ENCODE measurements at places on chromosomes 3 and 15. TPM values are rescaled to one million over a fixed set of nuclear protein-coding genes. Genes with fewer than 3 reads are reported as not detected.

Gene ZIC4
- not detected for total RNA-seq

DNA sequence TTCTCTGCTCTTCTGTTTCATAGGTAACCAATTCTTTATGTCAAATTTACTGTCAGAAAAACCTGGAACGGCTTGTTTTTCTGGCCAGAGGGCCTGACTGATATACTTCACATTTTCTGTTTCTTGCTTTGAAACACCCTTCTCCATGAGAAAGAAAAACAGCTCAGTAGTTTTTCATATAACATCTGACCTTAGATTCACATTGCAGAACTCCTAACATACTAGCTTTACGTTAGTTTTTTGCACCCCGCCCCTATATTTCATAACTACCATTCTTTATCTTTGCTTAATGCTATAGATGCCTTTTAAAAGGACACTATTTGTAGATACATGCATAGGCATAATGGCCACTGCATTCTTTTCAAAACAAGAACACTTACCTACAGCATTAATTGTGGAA lies 83.9 kb upstream of the TSC22D2 start:
- no peak for DNase-seq

GRCh38 chr3:12959838-12960378 lies 113.3 kb downstream of the IQSEC1 start:
- no peak for DNase-seq

DNA sequence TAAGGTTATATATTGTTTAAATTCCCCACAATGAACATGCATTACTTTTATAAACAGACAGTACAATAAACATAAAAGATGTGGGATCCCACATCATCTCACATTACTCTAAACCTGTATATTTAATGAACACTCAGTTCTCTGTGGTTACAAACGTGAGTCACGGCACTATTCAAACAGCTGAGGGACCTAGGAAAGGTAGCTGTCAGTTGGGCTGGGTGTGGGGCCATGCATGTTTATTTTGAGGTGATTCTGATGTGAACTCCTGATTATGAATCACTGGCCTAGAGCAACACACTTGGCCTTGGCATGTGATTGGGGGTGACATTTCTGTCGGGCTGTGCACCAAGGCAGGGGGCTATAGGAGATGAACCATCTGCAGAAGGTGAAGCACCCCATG lies 147.6 kb upstream of the HACD2 start:
- DNase-seq, result no peak

GRCh38 chr3:194273743-194274310 lies 77.3 kb downstream of the CPN2 start:
- no peak for DNase-seq

- DNase-seq, result no peak
These were observed 12.2 kb upstream of the CHSY1 start for GRCh38 chr15:101264011-101264410.

Gene NPHP3
- total RNA-seq, result 27.7 TPM

GRCh38 chr3:105473521-105474223 lies 107.0 kb downstream of the ALCAM start:
- no peak for DNase-seq

Gene CILP
- 5.4 TPM for total RNA-seq

GRCh38 chr3:186637686-186638085 lies 2.5 kb upstream of the FETUB start:
- no peak for DNase-seq

Gene C15orf39
- 32.7 TPM for total RNA-seq

Gene KBTBD12
- 5.5 TPM for total RNA-seq

Gene LEKR1
- 3.5 TPM for total RNA-seq

DNA sequence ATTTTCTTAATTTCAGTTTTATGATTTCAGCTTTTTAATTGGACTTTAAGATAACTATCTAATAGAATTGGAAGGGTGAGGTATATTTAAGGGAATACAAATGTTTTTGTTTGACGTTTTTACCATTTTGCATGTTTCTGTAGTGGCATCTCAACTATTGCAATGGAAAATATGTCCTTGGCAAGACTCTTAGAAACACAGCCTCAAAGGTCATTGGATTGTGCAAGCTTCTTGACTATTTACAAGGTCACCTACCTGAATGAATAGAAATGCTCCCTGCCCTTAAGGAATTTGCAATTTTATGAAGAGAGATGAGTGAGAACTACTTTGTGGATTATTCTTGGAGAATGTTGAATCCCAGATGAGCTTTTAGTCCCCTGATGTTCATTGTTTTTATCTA lies 43.1 kb downstream of the ITPR1 start:
- DNase-seq, result no peak

DNA sequence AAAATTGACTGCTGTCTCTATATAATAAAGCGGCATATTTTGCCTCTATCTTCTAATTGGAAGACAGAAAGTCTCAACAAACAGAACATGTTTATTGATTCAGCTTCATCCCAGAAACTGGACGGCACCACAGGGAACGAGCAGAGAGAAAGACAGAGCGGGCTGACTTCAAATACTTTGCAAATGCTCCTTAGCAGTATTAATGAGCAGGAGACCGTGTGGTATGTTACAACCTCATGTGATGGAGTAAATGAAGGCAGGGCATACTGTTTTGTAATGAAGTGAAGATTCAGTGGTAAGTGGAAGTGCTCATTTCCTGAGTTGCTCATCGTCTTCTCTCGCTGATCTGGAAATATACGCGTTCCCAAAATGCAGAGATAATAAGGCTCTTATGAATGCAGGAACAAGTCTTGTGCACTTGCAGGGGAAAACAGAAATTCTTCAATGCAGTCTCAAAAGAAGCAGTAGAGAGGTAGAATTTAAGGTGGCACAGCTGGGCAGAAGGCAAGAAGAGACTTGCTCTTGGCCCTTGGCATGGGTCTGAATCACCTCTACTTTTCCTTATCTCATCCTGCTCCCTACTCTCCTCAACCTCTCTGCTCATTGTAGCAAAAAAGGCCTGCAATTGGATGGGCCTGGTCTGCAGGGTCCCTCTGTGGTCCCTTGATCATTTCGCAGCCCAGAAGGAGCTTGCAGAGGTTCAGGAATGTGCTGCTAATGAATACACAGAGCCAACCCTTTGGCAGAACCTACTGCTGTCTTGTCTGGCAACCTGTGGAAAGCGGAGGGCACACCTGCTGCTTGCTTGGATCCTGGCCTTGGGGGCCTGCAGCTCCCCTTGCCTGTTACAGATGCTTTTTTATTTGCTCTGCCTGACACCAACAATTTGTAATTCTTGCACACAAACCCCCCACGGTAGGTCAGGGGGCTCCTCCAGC lies 604.9 kb upstream of the CFAP20DC start:
- no peak for DNase-seq

Gene SMCO1
- total RNA-seq, result not detected

Gene PLA2G4B
- total RNA-seq, result 30.0 TPM

DNA sequence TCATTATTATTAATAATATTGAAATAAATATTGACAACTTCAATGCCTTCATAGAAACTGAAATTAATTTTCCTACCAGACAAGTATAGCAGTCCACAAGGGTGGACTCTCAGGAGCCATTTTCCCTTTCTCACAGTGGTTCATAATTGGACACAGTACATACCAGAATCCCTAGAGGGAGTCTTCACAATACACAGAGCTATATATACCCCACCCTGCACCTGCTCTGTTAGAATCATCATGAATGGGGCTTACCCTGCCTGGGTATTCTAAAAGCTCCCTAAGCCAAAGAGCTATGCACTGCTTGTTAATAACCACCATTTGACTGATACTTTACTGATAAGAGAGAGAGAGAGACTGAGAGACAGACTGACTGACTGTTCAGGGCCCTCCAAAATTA lies 134.9 kb downstream of the FEZF2 start:
- no peak for DNase-seq

Gene SI
- not detected for total RNA-seq

Gene ABTB1
- total RNA-seq, result 20.7 TPM

DNA sequence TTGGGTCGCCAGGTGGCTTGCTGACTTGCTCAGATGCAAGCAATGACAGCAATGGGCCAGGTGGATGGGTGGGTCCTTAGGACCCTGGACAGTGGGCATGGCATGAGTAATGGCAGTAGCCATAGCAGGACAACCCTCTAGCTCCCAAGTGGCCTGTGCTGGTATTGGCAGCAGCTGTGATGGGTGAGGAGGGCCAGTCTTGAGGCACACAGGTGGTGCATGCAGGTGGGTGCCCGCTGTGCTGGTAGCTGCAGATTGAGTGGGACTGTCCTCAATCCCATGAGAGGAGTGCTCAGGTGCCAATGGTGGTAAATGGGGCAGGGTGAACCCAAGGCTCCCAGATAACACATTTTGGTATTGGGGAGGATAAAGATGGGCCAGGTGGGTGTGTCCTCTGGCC lies 24.2 kb downstream of the AGBL1 start:
- DNase-seq, result no peak

Gene UNC13C
- 4.1 TPM for total RNA-seq

Gene XCR1
- total RNA-seq, result 0.70 TPM

GRCh38 chr3:114697401-114697800 lies 403.6 kb downstream of the TIGIT start:
- DNase-seq, result no peak

- DNase-seq, result no peak
These were observed 1.0 kb upstream of the ONECUT1 start for GRCh38 chr15:52790941-52791751.

Gene NOX5
- 0.89 TPM for total RNA-seq

Gene CYP11A1
- total RNA-seq, result 2.4 TPM

- no peak for DNase-seq
These were observed 20.8 kb downstream of the CAND2 start for GRCh38 chr3:12817343-12817710.

DNA sequence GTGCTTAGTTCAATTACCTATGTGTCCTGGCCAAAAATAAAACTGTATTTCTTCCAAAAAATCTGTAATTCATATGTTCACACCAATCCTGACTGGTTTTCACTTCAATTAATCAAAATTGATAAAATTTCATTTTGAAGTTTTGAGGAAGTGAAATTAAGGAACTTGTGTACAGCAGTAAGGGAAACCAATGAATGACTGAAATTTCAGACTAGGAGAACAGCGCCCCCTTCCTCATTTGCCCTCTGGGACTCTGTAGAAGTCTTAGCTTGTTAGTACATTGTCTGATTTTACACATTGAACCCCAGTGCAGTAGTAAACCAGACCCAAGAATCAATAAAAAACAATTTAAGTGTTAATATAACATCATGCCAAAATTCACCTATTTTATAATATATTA lies 495.3 kb upstream of the AGTR1 start:
- DNase-seq, result no peak

Gene DUOXA2
- total RNA-seq, result 3.9 TPM

DNA sequence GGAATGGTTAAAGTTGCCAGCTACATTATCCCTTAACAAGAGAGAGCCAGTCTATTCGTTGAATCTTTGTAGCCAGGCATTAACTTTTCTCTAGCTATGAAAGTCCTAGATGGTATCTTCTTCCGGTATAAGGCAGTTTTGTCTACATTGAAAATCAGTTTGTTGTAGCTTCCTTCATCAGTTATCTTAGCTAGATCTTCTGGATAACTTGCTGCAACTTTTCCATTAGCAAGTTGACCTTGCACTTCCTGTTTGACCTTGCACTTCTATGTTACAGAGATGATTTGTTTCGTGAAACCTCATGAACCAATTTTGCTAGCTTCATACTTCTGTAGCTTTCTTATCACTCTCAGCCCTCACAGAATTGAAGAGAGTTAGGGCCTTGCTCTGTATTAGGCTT lies 24.1 kb downstream of the TOPAZ1 start:
- no peak for DNase-seq

Gene CLDN16
- total RNA-seq, result 1.1 TPM

DNA sequence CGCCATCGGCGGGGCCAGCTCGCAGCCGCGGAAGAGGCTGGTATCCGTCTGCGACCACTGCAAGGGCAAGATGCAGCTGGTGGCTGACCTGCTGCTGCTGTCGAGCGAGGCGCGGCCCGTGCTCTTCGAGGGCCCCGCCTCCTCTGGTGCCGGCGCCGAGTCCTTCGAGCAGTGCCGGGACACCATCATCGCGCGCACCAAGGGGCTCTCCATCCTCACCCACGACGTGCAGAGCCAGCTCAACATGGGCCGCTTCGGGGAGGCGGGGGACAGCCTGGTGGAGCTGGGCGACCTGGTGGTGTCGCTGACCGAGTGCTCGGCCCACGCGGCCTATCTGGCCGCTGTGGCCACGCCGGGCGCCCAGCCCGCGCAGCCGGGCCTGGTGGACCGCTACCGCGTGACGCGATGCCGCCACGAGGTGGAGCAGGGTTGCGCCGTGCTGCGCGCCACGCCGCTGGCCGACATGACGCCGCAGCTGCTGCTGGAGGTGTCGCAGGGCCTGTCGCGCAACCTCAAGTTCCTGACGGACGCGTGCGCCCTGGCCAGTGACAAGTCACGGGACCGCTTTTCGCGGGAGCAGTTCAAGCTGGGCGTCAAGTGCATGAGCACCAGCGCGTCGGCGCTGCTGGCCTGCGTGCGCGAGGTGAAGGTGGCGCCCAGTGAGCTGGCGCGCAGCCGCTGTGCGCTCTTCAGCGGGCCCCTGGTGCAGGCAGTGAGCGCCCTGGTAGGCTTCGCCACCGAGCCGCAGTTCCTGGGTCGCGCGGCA lies 1.8 kb downstream of the TLNRD1 start:
- DNase-seq, result no peak

Gene LMAN1L
- total RNA-seq, result not detected

- no peak for DNase-seq
These were observed 347.1 kb upstream of the DNAJC19 start for GRCh38 chr3:181336597-181336996.

DNA sequence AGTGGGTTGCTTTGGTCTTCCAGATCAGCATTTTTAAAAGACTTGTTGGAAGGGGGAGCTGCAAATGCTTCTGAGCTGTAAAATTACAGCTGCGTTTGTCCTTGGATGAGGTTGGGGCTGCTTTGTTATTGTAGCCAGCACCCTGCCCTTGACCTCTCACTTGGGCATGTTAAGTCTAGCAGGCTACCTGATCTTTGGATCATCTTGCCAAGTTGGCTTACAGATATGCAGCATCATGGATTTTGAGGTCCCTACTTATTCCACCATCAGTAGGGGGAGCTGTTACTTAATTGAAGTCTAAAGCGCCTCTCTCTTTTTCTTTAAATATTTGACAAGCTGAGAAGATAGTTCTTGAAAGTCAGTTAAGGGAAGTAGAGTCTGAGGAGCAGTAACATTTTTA lies 793.0 kb downstream of the MCTP2 start:
- DNase-seq, result no peak

Gene MEGF11
- not detected for total RNA-seq

- DNase-seq, result no peak
These were observed 25.8 kb downstream of the ANP32A start for GRCh38 chr15:68794863-68795262.

DNA sequence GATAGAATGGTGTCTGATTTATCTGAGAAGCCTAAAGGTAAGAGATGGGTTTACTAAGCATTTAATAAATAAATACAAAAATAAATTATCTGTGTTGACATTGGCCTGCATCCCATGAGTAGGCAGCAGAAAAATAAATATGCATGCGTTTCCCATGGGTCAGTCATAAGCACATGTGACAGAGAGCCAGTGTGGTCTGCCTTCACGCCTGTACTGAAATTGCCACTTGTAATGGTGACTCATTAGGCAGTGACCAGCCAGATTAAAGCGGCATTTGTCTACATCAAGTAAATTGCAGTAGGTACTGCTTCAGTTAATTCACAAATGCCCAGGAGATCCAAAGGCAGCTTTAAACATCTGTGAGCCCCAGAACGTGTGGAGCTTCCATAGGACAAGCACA lies 399.6 kb downstream of the NAALADL2 start:
- no peak for DNase-seq

Gene GUCA1C
- total RNA-seq, result not detected

Gene EPHB3
- total RNA-seq, result 4.9 TPM
